ENCODE measurements at places on chromosomes 11 and 22.

- DNase-seq: peak; percentile 45
Measured at GRCh38 chr11:117230286-117230961, 1.4 kb downstream of the PCSK7 start.

DNA sequence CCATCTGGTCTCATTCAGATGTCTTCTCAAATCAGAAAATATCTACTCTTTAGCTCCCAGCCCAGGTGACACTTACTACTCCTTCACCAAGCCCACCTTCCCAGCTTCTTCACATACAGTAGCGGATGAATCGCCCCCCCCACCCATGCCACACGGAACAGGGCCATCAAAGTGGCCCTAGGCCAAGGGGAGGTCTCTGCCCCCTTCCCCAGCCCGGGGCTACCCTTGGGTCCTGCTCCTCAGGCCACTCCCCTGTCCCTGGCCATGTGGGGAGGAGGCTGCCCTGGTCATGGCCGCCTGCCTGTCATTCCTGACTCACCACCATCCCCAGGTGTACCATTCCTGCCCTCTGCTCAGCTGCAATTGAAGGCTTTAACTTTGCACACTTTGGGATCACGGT, 142.8 kb downstream of the NECTIN1 start:
- DNase-seq: no peak

DNA sequence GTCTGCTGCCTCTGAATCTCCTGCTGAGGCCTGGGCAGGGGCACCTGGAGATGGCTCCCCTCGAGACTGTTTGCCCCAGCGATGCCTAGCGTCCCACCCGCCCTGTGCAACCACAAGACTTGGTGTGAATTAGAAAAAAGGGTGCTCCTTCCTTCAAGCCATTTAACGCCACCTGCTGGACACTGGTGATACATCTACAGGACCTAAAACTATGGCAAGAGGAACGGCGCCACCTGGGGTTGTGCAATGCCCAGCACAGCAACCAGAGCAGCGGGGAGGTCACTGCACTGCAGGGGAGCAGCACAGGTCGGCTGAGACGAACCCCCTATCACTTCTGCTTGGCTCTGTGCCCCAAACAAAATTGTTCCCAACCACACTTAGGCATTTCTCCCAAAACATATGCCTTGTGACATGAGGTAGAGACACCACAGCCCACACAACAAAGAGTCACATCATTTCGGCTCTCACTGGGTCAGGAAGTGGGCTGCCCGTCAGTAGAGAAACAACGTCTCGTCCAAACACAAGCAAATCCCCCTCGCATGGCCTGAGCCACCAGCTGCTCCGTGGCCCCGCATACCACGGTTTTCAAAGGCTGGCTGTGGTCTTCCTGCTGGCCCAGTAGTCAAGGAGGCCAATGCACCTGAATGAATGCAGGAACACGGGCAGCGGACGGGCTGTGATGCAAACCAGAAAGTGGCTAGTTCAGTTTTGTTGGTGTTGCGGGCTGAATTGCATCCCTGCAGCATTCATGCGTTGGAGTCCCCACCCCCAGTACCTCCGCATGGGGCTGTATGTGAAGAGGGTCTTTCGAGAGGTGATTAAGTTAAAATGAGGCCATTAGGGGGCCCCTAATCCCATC, 171.9 kb downstream of the SHANK2 start:
- peak; percentile 17 for DNase-seq

DNA sequence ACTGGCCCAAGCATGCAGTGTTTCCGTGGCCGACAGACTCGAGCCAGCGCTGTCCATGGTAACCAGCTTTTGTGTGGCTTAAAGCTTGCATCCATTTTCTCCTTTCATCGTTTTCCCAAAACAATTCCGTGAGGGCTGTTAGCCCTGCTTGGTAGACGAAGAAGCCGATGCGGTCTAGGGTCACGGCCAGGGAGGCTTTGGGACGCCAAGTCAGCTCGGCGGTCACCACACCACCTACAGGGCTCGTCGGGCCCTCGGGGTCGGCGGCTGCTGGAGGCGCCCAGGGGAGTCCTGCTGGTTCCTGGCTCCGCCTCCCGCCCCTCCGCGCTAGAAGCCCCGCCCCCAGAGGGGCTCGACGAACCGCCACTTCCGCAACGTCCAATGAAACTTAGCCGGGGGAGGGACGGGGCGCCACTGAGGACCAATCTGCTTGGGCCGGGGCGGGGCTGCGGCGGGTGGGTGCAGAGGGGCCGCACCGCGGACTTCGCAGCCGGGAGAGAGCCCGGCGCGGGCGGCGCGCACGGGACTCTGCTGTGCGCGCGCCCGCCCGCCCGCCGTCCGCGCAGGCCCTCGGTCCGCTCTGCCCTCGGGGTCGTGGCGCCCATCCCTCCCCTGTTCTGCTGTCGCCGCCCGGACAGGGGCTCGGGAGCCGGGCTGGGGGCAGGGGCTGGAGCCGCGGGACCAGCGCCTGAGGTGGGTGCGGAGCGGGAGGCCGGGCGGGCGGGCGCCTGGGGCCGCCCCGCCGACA, at the start of gene TIGD3:
TSS of gene TIGD3 (plus strand) at position 487 of the 748 bp plus-strand sequence. CDS start 1,058 bp downstream, outside the sequence.
- peak; percentile 75 for DNase-seq

DNA sequence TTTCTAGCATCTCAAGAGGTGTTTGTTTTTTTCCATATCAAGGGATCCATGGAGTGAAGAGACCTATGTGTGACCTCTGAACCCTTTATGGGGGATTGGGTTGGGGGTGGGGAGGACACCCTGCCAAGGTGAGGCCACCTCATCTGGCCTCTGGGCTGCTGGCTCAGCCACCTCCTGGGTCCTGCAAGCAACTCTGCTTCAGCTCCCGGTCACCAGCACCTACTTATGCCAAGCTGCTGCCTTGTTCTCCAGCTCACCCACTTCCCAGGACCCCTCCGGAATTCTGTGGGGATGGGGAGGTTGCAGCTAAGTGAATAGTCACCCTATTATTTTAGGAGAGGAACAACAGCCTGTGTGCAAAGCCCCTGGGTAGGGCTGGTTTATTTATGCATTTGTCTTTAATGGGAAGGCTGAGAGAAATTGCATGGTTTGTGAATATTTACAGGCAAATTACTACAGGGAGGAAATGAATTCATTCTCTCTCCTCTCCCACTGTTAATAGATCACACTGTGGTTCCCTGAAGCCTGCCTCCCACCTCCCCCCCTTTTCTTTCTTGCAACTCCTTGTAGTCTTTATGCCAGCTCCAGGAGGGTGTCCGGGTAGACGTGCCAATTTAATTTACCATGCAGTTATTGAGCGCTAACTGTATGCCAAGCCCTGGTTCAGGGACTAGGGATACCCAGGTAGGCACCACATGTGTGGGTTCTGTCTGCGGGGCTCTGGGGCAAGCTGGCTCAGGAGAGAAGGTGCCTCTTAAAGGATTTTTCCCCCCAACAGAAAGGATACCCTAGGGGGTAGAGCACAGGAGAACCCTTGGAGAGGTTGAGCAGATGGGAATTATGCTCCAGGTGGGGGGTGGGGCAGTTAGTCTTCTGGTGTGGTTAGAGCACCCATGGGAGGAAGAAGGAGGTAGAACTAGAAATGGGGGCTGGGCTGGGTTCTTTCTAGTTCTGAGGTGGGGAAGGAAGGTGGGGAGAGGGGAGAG, 50.7 kb downstream of the TSPAN18 start:
- no peak for DNase-seq

GRCh38 chr11:35393098-35393497, 26.3 kb downstream of the SLC1A2 start:
- no peak for DNase-seq

- DNase-seq: no peak
Measured at GRCh38 chr11:86799680-86800075, 664 bp upstream of the PRSS23 start.

DNA sequence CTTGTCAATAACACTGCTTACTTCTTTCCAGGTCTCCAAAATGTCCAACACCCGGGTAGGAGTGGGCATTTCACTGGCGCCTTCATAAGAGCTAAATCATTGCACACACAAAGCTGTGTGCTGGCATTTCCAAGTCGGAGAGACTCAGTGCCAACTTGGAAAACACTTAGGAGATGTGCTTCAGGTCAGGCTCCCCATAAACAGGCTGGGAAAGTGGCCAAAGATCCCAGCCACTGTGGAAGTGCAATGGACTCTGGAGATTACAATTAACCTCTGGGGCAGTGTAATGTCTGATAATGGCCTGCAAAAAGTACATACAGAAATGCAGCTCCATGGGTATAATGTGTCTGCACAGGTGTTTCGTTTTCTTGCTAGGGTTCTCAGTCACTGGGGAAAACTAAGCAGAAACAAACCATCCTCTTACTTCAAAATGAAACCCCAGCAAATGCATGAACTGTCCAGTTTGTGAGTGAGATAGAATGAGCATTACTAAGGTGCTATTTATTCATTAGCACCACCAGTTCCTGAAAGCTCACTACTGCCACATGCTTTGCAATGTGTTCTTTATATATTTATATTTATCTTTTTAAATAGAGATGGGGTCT, 79.0 kb downstream of the ABTB2 start:
- DNase-seq: peak; percentile 32

DNA sequence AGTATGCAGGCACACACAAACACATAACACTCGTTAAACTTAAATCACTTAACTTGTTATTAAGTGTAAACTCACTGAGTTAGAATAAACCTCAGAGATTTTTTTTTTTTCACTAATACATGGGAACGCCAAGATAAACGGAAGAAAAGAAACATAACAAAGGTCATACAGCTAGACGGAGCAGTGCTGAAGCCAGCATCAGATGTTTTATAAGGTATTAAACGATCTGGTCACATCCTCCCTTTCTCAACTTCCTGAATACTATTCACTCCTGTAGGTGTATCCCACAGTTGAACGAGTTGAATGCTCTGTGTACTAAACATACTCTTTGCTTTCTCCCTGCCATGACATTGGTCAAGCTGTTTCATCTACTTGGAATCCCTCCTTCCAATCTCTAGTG, 212.0 kb downstream of the SWAP70 start:
- DNase-seq: no peak

- no peak for DNase-seq
Measured at GRCh38 chr11:16774936-16775613, 36.6 kb downstream of the C11orf58 start.

- no peak for DNase-seq
Measured at GRCh38 chr11:35614939-35615569, 3.2 kb upstream of the FJX1 start.

- no peak for DNase-seq
Measured at GRCh38 chr11:3341298-3341697, 37.6 kb downstream of the ZNF195 start.

DNA sequence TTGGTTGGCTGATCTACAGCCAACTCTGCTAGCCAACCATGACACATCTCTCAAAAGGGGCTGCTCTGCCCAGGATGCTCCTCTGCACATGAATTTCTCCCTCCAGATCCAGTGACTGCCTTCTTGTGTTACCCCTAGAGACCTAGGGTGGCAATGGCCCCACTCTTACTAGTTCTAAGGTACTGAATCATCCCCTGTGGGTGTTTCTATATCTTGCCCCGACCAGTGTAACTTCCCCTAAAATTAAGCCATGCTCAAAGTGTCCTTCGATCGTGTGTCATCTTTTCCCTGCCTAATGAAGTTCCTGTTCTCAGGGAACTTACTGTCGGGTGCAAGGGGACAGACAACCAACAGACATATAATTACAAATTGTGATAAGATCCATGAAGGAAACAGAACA, 113.3 kb downstream of the FAM76B start:
- no peak for DNase-seq

- no peak for DNase-seq
Measured at GRCh38 chr22:44889255-44889878, 120.4 kb downstream of the PHF21B start.

- DNase-seq: no peak
Measured at GRCh38 chr11:63849691-63850090, 10.8 kb downstream of the MARK2 start.

- DNase-seq: no peak
Measured at GRCh38 chr22:39139933-39140332, 12.5 kb downstream of the CBX7 start.

DNA sequence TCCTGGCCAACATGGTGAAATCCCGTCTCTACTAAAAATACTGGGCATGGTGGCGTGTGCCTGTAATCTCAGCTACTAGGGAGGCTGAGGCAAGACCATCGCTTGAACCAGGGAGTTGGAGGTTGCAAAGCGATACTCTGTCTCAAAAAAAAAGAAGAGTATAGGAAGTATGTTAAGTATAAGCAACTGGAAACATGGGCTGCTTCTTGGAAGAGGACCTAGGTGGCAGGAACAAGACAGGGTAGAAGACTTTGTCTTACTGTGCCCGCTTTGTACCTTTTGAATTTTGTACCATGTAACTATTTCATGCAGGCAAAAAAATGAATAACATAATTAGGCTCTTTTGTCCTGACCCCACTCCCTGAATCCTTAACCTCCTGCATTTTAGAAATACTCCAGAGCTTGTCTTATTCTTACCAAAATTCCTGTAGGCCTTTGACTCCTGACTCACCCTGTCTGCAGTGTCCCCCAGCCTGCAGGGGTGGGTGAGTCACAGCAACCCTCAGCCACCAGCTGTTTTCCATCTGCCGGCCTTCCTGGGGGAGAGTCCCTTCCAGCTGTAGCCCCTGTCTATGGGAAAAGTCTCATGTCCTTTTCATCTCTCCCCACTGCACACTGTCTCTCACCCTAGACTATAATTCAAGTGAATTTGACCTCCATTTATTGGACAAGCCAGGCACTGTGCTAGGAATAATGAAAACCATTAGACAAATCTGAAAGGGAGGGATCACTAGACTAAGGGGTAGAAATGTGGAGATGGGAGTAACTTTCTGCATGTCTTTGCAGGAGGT, 41.8 kb downstream of the TXN2 start:
- no peak for DNase-seq
